ENCODE measurements at places on chromosomes 11 and 22.

- no peak for DNase-seq
These were observed at the start of gene TNNI2 for GRCh38 chr11:1838426-1839144. TNNI2 (plus strand) TSS chr11:1838981; CDS start chr11:1839697, 716 bp downstream.

DNA sequence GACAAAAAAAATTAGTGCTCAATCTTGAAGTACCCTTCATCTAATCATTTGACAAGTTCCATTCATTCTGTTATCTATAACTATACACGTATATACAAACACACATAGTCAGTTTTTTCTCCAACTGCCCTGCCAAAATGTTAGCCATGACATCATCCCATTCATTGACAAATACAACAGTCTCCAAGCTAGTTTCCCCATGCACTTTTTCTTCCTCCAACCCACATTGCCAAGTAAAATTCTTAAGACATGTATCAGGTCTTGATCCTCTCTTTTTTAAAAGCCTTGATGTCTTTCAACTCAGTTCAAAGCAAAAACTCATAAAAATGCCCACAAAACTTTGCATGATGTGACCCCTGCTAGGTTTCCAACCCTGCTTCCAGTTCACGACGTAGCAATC is 58.1 kb downstream of the DDI1 start:
- DNase-seq, result no peak

GRCh38 chr22:49408102-49408836 is 419.4 kb downstream of the BRD1 start:
- no peak for DNase-seq

- no peak for DNase-seq
These were observed 3.9 kb downstream of the PRDM11 start for GRCh38 chr11:45150301-45150700.

DNA sequence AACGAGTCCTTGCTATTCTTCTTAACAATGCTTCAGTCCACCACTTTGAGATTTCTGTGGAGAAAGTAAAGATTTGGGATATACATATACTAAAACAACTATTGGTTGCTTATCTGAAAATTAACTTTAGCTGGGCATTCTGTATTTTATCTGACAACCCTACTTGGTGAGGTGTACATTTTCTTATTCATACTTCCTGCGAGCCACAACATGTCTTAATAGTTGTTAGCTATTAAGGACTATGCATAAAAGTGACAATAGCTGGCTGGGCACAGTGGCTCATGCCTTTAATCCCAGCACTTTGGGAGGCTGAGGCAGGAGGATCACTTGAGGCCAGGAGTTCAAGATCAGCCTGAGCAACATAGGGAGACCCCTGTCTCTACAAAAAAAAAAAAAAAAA is 28.0 kb upstream of the TMA7B start:
- no peak for DNase-seq

- DNase-seq, result no peak
These were observed 20.1 kb upstream of the CHADL start for GRCh38 chr22:41260871-41261270.

DNA sequence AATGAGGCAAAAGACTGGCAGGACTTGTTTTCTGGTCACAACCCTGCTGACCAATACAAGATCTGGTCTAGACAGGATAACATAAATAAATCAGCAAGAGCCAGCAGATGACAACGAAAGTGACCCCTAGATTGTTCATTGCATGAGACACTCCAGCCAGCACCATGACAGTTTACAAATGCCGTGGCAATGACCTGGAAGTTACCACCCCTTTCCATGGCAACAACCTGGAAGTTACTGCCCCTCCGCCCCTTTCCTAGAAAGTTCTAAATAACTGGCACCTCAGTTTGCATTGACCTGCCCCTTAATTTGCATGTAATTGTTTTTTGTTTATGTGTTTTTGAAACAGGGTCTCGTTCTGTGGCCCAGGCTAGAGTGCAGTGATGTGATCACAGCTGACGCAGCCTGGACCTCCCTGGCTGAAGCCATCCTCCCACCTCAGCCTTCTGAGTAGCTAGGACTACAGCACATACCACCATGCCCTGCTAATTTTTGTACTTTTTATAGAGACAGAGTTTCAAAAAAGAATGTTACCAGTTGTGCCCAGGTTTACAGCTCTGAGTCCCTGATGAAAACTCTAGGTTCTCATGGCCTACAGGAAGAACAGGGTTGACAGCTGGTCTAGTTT is 38.1 kb upstream of the WT1 start:
- no peak for DNase-seq

DNA sequence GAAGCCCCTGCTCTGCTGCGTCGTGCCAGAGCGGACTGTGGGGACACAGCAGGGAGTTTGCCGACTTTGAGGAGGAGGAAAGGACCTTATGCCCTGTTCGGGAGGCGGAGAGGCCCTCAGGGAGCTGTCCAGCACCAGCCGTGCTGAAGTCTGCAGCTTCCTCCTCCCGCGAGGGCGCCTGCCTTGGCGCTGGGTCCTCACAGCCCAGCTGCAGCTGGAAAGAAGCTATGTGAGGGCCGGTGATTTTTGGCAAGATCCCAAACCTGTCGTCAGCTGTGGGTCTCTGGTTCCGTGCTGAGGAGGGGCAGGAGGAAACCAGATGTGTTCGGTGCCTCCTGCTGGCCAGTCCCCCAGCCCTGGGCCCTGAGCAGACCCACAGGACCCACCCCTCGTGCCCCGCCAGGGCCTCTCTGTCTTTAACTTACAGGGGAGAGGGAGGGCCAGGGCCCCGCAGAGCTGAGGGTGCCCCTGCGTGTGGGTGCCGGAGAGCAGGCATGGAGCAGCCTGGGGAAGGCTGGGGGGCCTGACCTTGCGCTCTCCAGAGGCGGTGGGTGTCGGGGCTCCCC is 12.0 kb downstream of the BRSK2 start:
- no peak for DNase-seq

DNA sequence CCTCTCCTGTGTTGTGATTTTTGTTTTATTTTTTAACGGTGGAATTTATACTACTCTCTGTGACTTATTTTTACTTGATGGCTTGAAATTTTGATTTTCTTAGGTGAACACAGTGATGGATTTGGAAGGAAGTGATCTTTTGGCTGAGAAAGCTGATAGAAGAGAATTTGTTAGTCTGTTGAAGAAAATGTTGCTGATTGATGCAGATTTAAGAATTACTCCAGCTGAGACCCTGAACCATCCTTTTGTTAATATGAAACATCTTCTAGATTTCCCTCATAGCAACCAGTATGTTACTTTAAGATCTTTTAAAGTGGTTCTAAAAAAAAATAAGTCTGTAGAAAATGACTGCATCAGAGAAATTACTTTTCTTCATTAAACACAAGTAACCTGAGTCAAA is 82.1 kb downstream of the HIPK3 start:
- DNase-seq, result no peak

- DNase-seq, result no peak
These were observed 514.9 kb downstream of the BUD13 start for GRCh38 chr11:116257883-116258282.

GRCh38 chr22:46009730-46010129 is 32.8 kb upstream of the WNT7B start:
- no peak for DNase-seq

DNA sequence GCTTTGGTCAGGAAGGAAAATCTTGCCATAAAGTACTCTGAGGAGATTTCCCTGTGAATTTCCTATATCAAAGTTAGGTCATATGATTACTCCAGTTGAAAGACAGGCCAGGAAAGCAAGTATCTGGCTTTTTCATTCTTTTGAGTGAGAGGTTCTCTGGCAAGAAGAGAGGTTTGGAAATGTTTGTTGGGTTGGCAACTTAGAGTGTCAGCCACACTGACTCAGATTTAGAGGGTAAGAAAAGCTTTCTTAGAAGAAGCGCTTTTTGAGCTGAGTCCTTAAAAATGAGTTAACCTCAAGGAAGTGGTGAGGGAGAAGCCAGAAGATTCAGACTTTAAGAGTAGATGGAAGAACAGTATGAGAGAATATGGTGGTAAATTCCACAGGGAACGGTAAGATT is 86.1 kb upstream of the BDNF start:
- DNase-seq, result no peak

DNA sequence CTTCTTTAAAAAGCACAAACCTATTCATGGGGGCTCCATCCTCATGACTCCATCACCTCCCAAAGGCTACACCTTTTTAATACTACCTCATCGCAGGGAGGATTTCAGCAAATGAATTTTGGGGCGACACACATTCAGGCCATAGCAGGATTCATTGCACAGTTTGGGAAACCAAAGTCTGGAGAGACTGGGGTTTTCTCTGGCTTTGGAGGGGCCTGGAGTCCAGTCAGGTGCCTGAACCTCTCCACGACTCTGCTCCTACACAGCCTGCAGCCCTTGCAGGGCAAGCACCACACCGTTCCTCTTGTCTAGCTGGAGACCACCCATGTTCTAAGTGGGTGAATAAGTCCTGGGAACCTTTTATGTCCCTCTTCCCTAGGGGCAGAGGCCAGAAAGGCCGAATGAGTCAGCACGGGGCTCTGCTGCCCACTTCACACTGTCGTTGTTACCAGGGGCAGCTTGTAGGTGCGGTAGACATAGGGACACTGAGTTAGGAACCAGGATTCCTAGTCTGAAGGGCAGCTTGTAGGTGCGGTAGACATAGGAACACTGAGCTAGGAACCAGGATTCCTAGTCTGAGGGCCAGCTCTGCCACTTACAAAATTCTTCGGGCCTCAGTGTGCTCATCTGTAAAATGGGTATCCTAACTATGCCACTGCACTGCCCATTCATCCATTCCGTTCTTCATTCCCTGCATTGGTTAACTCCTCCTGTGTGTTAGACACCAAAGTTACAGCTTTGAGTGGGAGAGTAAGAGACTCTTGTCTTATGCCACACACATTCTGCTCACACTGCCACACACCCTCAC is 251.7 kb upstream of the B3GAT1 start:
- DNase-seq, result no peak

GRCh38 chr22:26585104-26585790 is 4.7 kb downstream of the TPST2 start:
- DNase-seq, result no peak

GRCh38 chr11:12797996-12798395 is 123.8 kb downstream of the TEAD1 start:
- no peak for DNase-seq

DNA sequence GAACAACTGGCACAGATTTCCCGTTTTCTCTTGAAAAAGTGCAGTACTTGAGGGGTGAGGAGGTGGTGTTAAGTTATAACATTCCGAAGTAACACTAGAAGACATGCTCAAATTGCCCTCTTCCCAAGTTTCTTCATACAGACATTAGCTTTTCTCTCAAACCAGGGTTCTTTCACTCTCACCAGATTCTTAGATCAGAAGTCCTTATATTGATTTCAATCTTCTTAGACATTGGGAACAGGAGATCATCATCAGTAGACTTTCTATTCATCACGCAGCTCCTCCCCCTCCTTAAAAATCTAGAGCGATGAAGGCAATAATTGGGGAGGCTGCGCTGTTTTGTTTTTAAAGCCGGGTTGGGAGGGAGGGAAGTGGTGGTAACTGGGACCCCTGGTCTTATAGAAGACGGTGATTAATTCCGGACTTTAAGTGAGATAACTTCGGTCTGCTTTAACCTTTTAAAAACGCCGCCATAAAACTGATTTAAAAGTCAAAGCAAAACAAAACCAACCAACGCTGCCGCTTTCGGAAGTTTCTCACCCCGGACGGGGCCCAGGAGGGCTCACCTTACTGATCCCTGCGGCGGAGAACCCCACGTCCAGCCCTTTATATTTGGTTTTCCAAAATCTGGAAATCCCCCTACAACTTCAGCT is 665 bp downstream of the USP28 start:
- DNase-seq, result no peak

- DNase-seq, result no peak
These were observed 337 bp downstream of the RPLP2 start for GRCh38 chr11:810040-810567.

DNA sequence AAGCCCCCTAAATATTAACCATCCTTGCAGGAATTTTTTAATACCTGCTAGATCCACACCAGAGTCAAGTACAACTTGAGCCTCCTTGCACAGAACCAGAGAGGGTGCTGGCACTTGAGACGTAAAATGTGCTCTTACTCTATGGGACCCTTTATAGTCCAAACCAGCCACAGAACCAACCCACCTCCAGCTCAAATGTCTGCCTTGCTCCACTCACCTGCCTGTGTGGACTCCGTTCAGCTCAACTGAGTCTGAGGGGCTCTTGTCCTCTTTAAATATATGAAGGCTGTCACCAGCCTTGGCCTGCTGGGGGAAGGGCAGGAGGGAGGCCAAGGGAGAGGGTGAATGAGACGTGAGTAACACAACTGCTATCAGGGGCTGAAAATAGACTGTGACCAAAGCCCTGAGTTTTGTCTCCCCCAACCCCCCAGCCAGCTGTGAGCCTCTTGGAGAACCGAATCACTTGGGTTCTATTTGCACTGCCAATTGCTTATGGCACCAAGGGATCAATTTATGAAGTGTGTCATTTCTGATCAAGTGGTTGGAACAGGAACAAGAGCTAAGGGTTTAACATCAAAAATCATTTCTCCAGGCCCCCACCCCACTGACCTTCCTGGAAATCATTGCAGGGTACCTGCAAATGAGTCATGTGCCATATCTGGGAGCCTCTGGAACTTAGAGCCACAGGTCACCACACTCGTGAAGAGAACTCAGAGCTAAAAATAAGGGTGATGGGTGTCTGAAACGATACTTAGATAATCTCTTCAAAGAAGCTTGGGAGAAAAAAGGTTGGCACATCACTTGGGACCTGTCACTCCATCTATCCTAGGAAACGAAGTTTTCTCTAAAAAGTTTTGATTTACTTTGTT is at the start of gene CSRP3:
Gene CSRP3, minus strand, starts transcription at position 247 of the 869 bp plus-strand sequence. CDS start 9,535 bp downstream, outside the sequence.
- DNase-seq, result no peak

DNA sequence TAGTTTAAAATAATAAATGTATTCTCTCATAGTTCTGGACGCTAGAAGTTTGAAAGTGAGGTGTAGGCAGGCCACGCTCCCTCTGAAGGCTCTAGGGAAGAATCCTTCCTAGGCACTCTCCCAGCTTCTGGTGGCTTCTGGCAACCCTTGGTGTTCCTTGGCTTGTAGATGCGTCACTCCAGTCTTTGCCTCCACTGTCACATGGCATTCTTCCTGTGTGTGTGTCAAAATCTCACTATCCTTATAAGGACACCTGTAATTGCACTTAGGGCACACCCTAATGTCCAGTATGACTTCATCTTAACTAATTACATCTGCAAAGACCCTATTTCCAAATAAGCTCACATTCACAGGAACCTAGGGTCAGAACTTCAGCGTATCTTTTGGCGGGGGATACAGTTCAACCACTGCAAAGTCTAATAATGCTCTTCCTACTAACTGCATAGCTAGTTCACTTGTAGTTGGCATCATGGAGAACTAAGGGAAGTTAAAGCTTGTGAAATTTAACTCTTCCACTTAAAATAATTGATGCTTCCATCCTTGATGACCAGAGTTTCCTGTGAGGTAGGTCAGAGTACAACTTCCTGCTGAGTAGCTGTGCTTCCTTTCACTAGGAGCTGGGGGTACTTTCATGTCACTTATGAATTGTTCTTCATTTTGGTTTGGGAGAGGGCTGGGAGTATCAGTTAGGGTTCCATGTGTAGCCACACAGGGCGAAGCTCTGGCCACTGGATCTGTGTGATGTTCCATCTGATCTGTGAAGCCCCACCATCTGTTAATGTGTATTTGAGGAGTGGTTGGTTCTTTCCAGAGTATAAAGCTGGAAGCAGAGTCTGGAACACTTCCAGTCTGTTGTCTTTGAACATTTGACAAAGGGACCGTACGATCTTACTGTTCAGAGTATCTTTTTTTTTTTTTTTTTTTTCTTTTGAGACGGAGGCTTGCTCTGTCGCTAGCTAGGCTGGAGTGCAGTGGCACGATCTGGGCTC is 10.5 kb downstream of the YWHAH start:
- DNase-seq, result no peak

- no peak for DNase-seq
These were observed 1064.9 kb upstream of the TENM4 start for GRCh38 chr11:80505771-80506170.

Measured in esophagus squamous epithelium (tissue), 5 donors.